ENCODE measurements at places on chromosomes 12 and 14.

DNA sequence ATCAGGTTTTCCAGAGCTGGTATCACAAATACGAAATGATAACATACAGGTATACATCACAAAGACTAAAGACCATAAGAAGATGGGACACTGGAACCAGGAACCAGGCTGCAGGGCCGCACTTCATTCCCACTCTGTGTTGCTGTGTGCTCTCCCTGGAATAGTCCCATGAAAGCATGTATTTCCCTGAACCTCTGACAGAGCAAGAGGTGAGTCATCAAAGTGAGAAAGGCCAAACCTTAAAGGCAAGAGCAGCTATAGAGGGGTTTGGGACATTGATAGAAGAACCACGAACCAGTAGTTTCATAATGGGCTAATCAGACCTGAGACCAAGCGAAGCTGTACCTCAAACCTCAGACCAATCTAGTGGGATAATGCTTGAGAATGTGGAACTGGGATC, 283.0 kb upstream of the PRKD1 start:
- DNase-seq, result no peak

- DNase-seq, result no peak
Observed at GRCh38 chr12:93991829-93992461, 156.4 kb upstream of the PLXNC1 start.

DNA sequence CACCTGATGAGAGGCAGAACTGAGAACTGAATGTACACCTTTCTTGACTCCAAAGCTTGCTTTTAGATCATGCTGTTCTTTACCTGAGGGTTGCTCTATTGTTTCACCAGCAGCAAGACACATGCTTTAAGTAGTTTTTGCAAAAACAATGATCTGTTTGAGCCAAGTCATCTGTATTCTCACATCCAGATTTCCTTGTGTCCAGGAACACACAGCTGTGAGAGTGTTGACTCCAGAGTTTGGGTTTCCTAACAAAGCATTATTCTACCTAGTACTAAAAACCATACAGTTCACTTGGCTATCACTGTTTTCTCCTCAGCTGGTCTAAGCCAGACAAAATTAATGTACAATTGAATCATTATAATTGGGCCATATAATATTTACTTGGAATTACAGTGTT, 120.4 kb downstream of the STAB2 start:
- DNase-seq, result no peak

DNA sequence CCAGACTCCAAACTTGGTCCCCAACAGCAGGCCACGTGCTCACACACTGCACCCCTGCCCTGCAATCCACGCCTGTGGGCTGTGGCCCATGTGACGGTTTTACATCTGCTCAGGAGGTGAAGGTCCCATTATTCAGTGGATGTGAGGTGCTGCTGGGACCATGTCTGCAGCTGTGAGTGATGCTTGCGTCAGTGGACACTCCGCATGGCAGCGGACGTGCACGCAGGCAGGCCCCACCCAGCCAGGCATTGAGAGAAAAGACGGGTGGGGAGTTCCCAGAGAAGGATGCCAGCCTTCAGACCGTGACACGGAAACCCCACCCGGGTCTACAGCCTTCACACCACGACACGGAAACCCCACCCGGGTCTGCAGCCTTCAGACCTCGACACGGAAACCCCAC, 67.6 kb downstream of the NOC4L start:
- no peak for DNase-seq

DNA sequence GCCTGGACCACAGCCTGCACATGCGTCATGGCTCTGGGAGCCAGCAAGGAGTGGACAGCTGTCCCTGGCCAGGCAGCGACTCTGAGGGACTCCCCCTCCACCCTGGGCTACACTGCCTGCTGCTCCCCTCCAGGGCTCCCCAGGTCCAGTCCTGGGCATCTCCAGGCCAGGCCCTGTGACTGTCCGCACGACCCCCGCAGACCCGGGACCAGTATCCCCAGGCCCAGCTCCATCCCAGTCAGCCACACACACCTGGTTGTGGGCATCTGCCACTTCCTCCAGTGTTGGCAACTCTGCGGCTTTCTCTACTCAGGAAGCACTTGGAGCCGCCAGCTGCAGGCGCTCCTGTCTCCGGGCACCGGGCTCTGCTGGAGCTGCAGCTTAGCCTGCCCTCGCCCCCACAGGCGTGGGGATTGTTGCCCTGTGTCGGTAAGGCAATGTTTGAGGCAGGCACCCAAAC, 2.4 kb downstream of the ULK1 start:
- no peak for DNase-seq

DNA sequence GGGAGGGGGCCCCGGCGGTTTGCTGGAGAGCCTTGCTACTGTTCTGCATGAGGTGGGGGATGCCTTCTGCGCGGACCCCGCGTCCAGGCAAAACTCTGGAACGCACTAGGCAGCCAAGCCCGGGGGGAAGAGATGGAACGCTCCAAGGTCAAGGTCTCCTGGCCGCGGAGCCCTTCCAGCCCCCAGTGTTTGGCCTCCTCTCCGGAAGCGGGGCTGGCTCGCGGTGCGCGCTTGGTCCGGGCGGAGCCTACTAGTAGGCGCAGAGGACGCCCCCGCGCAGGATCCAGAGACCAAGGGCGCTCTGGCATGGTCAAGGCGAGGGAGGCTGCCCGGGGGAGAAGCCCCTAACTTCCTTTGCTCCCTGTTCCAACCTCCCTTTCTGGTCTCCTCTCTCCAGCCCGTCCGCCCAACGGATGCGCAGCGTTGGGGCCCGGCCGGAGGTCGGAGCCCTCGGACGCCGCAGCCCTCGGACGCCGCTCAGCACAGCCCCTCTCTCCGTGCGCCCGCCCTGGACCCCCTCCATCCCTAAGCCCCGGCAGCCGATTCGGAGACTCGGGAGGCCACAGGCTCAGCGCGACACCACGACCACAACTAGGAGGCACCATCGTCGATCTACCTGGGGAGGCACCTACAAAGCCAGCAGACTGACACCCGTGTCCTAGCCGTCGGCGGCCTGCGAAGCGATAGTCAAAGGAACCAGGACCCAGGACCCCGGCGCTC, 669 bp upstream of the KCNK13 start:
- DNase-seq, result no peak

DNA sequence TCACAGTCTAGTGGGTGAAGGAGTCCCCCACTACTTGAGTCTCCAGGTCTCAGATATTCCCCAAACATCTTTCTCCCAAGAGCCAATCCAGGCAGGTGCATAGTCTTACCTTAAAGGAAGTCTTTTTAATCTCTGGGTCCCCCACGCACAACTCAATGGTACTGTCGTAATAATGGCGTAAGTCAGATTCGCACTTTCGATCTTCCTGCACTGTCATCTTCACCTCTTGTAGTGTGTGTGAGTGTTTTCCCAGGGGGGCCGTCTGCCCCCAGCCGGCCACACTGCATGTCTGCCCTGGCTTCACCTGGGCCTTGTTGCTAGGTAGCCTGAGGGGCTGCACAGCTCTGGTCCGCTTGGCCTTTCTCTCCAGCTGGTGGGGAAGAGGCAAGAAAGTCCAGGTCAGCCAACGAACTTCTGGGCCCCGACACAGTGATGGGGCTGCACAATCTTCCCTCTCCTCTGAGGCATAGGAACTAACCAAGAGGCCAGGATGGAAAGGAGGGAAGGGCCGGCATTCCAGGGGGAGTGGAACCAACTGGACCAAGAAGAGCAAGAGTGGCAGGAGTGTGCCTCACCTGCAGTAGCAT, 2.1 kb downstream of the GZMB start:
- DNase-seq, result no peak

GRCh38 chr12:24378548-24379407, 429.3 kb upstream of the SOX5 start:
- no peak for DNase-seq

- no peak for DNase-seq
Observed at GRCh38 chr12:86565038-86565437, 308.8 kb upstream of the MGAT4C start.

GRCh38 chr12:6774499-6775062, 2.3 kb downstream of the LAG3 start:
- DNase-seq, result no peak

DNA sequence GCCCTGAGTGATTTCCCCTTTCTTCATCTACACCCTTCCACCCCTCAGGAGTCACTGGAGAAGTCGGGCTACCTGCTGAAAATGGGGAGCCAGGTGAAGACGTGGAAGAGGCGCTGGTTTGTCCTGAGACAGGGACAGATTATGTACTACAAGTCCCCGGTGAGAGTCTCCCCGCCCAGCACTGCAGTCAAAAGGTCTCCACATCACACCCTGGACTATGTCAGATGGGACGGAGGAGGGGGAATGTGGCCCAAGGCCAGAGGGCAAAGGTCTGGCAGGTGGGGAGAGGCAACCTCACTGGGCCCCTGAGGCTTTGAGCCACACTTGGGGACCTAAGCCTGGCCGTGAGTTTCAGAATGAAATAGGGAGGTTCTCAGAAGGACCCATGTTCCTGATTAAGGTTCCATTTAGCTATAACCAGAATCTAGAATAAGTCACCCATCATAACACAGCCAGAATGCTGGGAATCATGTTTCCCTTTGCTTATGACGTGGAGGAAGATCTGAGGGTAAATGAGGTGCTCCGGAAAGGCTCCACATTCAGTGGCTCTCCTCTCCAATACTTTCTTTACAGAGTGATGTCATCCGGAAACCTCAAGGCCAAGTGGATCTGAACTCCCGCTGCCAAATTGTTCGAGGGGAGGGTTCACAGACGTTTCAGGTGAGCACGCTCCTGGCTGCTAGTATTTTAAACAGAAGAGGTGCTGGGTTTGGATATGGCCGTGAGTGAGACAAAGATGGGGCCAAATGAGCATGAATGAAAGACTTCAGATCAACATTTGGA, 26.6 kb downstream of the PIGH start:
- DNase-seq, result no peak

GRCh38 chr12:94916663-94917062, 86.8 kb downstream of the NDUFA12 start:
- no peak for DNase-seq

DNA sequence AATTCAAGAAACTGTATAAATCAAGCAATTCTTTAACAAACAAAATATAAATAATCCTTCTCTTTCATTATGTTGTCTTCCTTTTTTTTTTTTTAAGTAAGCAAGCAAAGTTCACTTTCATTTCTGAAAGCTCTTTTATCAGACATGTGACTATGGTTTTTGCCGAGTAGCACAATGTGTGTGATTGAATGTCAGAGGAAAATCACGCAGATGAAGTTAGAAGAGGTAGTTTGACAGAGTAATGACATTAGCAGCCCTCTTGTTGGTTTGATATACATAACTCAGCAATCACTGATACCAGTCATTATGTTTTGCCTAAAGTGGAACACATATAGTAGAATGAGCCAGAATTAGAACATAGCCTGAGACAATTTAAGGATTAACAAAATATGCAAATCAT, 19.0 kb downstream of the ALX1 start:
- no peak for DNase-seq

DNA sequence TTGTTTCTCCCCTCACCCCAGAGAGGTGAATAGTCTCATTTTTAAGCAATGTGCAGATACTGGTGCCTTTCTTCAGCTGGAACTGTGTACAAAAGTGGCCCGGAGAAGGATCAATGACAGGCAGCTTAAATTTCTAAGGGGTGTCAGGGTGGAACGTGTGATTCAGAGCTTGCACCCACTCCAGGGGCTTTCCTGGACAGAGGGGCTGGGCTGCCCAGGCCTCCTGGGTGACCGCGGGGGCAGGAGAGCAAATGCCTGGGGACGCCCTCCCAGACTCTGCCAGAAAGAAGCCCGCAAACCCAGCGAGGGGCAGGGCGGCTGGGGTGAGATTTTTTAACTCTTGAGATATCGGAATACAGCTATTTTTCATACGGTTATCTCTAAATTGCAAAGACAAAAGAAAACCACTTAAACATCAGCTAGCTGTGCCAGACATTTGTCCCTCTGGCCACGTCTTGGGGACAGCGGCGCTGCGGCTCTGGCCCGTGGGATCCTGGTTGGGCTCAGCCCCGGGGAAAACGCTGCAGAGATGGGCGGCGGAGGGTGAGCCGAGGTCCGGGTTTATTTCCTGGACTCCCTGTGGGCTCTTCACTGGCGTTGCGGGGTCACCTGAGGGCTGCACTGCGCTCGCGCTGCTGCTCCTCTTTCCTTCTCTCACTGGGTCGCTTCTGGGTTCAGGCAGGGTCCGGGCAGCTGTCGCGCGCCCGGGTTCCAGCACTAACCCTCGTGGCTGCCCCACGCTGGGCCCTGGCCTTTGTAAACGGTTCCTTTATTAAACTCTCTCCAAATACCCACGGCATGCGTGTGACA, 35.8 kb downstream of the NFKBIA start:
- DNase-seq, result no peak

DNA sequence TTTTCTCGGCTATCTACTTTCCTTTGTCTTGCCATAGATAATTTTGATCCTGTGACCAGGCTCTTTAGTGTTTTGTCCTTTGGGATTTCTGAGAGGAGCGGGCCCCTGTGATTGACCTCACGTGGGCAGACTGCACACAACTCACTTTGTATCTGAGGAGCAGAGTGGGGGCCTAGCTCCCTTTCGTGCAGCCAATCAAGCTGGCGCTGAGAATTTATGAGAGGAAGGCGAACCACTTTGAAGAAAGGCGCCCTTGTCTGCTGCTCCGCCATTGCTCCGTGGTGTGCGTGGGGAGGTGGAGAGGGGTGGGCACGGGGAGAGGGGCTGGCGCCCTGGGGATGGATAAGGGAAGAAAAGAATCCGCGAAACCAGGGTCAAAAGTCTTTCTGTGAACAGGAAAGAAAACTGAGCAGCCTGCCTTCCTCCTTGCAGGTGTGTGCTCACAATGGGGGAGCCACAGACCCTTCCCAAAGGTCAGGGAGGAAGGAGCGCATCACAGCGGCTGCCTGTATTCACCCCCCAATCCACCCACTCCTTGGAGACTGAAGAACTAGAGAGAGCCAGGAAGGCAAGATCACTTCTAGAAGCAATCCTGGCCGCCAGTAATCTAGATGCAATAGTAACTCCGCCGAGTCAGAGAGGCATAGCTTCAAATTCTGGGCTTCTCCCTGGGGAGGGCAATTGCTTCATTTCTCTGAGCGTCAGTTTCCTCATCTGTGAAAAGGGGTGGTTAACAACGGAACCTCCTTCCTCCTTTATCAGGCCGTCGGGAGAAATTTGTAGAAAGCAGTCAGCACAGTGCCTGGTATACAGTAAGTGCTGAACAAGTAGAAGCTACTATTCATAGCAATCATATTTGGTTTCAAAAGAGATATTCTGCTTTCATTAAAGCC, 24.9 kb upstream of the MED13L start:
- no peak for DNase-seq

GRCh38 chr12:7078163-7078562, 14.1 kb downstream of the C1R start:
- no peak for DNase-seq

DNA sequence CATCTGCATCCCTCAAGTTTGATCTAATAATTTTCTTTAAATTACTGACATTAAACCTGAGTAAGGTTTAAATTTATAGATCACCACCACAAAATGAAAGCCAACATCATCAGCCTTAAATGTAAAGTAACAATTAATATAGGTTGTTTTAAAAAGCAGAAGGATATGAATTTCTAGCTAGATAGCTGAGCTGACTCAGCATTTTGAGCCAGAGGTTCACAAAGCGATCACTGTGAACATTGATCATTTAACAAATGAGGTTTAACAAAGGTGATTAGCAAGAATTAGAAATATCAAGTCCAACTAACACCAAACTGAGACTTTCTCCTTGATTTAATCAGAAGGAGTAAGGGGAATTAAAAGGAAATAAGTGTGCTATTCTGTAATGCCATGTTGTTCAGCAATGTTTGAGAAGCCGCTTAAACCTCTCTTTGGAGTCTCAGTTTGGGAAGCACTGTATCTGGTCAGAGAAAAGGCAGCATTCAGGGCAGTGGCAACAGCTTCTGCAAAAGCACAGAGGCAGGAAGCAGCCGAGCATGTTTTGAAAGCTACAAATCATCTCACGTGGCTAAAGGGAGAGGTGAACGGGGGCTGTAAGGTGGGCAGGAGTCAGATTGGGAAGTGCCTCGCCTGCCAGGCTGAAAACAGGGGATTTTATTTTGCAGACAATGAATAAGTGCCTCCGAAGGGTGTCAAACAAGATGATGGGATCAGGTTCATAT, 19.6 kb downstream of the RIMBP2 start:
- DNase-seq, result no peak
